Stimulated activated CD4-positive, alpha-beta T cell treated with anti-CD3 and anti-CD28 coated beads, Interleukin-12 subunit alpha, Interleukin-12 subunit beta, amount 100 ng/mL, for 48 hours (primary cell): ENCODE measurements at places on chromosomes 2 and 18.

DNA sequence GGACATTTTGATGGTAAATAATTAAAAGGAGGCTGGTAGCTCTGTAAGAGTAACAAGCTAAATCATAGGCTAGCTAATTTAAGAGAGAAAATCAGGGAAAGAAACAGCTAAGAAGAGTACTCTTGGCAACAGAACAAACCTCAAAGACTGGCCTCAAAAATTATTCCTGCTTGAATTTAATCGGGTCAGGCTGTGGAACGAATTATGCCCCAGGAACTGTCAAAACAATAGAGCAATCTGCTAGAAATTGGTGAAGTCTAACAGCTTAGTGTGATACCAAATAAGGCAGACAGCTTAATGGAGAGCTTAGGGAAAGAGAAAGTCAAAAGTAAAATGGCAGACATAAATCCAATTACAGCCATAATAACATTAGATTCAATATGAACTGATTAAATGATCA, 215.7 kb downstream of the MREG start:
- DNase-seq = no peak

GRCh38 chr2:11466307-11467128, 557 bp upstream of the E2F6 start:
- DNase-seq = no peak

DNA sequence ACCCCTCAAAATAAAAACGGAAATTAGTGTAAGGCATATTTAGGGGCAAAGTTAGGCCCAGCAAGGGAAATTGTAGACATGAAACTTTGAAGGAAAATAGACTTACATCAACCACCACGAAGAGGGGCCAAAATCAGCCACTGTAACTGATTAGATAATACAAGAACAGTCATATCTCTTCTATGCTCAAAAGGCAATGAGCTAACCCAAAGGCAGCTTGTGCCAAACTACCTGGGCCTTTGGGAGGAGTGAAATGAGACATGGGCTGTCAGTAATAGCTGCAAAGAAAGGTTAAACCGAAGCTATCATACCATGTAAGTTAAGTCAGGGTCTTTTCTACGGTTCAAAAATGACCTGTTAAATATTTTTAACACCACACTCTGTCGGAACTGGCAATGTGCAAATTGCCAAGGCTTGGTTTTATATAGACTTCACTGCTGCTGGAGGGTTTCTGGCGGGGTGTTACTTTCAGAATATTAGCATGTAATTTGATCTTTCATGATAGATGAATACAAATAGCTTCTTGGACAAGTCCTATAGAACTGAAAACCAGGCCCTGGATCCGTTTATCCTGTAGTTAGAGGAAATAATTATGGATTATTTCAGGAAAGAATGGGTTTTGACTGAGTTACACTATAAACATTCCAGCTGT, 69.6 kb downstream of the ACVR1 start:
- DNase-seq = no peak

GRCh38 chr2:156580501-156580900, 144.3 kb downstream of the GPD2 start:
- DNase-seq = no peak

DNA sequence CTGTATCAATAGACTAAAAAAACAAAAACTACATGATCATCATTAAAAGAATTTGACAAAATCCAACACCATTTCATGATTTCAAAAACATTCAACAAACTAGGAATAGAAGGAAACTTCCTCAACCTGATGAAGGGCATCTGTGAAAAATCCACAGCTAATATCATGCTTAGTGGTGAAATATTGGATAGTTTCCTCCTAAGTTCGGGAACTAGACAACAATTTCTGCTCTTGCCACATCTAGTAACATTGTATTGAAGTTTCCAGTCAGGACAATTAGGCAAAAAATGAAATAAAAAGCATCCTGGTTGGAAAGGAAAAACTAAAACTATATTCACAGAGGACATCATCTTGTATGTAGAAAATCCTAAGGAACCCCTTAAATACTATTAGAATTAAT, 34.8 kb downstream of the TNS1 start:
- no peak for DNase-seq

DNA sequence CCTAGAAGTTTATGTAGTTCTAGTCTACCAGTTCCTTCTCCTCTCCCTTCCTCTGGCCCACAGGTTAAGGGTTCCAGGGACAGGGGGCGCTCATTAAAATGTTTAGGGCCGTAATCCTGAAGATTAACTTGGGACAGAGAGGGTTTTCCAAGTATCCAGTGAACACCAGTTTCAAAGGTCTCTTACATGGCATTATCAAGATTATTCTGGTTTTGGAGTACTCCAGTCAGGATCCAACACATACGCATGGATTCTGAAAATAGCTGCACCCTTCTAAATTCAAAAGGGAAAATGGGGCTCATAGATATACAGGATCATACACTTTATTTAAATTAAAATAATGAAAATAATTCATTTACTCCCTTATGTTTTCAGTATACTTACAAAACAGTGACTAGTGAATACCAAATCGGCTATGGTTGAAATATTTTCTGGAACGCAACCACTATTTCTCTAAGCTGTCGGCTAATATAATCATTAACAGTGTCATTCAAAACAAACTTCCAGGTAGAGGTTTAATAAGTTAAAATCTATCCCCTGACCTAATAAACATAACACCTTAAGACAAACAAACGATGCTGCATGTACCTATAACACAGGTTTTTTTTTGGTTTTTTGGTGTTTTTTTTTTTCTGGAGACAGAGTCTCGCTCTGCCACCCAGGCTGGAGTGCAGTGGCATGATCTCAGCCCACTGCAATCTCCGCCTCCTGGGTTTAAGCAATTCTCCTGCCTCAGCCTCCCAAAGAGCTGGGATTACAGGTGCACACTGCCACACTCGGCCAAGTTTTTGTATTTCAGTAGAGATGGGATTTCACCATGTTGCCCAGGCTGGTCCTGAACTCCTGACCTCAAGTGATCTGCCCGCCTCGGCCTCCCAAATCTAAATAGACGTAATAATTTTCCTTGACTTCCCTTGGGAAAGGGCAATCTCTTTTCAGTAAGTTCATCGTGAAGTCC, 44.7 kb downstream of the MGAT4A start:
- DNase-seq = no peak

- no peak for DNase-seq
Observed at GRCh38 chr18:65901522-65901921, 150.7 kb downstream of the CDH7 start.

DNA sequence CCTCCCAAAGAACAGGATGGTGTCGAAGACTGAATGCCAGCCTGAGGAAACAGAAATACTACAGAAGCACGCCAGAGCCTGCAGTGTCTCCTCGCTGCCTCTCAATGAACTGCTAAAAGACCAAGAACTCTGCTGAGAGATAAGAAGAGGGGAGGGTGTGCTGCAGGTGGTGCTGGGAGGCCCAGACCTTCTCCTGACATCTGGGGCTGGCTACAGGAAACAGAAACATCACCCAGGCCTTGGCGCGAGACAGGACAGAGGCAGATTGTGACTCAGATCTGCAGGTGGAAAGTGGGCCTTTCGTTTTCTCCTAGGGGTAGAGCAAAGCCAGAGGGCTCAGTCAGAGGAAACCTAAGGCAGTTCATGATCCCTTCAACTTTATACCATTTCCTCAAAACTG, 250.3 kb upstream of the TCF4 start:
- DNase-seq = no peak

DNA sequence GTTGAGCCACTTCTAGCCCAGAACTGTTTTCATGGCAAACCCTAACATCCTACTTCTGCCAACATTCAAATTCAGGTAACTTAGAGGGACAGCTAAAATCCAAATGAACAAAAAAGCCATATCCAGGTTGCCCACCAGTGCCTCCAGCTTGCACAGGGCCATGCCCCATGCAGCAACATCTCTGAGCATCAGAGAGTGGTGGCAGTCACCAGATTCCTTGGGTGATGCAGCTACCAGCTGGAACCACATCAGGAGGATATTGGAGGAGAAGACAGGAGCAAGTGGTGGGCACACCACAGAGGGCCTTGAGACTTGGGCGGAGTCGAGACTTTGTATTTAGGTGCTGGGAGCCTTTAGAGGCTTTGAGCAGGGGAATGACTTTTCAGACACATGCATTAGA, 50.5 kb downstream of the SDC1 start:
- DNase-seq = no peak

DNA sequence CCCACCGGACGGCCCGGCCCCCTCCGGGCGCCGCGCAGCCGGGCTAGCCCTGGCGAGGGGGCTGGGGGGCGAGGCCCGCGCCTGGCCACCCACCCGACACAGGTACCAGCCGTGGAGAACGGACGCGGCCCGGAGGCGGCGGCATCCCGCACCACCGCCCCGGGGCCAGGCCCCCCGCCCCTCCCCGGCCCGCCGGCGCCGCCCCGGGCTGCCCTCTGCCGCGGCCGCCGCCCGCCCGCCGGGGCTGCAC, 405 bp downstream of the SOS1 start:
- DNase-seq = no peak

- no peak for DNase-seq
Observed at GRCh38 chr2:123495241-123495640, 529.8 kb upstream of the CNTNAP5 start.

- no peak for DNase-seq
Observed at GRCh38 chr2:46535360-46535759, 56.0 kb downstream of the TMEM247 start.

DNA sequence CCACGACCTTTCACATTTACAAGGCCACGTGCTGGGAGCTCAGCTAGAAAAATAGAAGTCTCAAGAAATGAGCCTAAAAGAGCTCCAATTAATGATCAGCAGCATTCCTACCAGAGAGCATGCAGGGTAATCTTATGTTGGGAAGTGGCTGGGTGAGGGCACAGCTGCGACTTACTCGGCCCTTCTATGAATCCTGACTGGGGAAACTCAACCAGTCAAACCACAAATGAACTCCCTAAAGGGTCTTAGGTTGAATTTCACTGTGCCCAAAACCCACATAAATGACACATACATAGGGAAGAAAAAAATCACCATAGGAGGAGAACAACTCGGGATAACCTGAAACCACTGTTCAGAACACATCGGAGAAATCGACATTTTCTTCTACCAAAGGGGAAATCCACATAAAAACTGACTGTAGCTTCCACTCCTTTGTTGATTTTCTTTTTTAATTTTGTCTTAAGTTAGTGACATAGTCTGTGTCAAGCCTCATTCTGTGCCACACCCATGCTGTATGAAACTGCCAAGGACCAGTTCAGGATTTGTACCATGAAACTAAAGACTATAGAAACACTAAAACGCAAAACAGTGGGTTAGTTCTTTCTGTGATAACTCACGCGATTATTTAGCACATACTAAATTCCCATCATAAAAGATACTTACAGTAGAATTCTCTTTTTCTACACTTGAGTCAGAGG, 54.7 kb downstream of the UXS1 start:
- DNase-seq = no peak

DNA sequence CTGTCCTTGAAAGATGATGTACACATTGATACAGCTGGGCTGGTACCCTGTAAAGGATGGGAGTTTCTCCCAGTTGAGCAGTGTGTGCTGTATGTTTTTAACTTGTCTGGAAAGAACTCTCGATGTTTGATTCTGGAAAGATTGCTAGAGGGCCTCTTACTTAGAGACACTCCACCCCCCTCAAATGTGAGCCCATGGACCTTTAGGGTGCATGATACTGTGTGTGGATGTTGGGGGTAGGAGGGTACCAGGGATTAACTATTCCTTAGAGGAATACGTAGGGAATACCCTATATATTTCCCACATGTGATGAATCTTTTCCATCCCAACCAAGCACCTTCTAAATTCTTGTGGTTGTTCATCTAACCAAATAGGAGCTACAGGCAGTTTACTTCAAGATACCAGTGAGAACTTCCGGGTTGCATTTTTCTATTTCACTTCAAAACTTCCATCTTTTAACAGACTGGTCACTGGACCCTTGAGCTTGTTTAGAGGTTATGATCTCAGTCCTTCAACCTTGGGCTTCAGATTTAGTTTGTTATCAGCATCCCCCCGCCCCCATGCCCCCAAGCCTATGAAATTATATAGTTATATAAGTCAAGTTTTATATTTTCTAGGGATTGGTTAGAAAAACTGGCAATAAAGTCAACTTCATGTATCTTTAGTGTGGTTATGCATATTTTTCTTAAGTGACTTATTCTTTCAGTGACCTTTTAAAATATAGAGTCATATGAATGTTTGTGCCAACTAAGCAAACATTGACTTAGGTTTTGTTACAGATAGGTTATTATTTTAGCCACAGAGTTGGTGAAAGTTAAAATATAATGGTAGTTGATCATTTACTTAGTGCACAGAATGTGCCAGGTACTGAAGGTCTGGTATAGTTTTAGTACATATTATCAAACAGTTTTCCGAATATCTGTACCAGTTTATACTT, 18.2 kb downstream of the AFTPH start:
- no peak for DNase-seq
